ENCODE measurements at places on chromosomes 7 and 10. TPM values are rescaled to one million over a fixed set of nuclear protein-coding genes. Genes with fewer than 3 reads are reported as not detected.
A peak's percentile ranks its signal among the peaks of the same experiment; 100 is the strongest.

GRCh38 chr7:3657206-3657605 lies 356.2 kb downstream of the SDK1 start:
- no peak for DNase-seq

GRCh38 chr10:2948127-2948854 lies 119.1 kb upstream of the PFKP start:
- no peak for DNase-seq

DNA sequence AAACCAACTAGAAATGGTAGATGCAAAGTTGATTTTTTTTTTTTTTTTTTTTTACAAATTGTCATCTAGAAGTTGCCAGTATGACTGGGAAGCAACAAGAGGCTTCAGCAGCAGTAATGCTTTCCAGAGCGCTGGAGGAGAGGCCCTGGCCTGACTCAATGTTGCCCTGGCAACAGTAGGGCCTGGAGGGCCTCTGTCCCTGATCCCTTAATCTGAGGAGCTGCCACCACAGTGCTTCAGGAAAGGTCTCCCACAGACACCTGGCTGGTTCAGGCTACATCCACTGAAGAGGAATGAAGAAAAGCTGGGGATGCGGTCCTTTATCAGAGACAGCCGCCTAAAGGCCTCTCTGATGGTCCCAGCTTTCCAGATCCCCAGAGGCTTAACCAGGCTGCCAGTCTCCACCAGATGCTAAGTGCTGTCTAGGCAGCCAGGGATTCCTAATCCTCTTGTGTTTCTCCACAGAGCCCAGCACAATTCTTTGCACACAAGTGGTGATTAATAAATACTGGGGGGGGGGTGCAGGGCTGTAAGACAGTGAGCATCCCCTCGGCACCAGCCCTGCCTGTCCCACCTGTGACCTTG lies 33.7 kb downstream of the ZNF777 start:
- no peak for DNase-seq

DNA sequence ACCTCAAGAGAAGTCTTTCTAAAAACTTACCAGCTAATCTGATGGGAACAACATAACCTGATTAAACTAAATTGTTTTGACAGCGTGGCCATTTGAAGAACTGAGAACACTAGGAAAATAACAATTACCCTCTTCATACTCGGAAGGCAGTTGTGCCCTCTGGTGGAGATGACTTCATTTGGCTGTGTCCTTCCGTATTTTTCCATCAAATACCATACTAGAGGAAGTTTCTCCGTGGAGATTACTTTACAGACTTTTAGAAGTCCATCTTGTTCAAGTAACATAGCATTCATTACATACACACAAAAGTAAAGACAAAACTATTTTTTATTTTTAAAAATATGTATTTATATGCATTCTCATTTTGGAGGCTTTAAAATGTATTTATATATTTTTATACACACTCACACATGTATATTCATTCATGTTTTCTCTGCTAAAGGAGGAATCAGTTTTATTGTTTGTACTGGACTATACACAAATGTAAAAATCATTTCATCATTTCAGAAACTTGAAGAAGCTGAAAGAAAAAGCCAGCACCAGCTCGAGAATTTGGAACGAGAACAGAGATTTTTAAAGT lies 25.2 kb downstream of the SMNDC1 start:
- no peak for DNase-seq

- DNase-seq: no peak
Observed at GRCh38 chr7:30027740-30028215, 434 bp upstream of the PLEKHA8 start.

GRCh38 chr10:124667425-124668345 lies 76.5 kb downstream of the FAM53B start:
- no peak for DNase-seq

DNA sequence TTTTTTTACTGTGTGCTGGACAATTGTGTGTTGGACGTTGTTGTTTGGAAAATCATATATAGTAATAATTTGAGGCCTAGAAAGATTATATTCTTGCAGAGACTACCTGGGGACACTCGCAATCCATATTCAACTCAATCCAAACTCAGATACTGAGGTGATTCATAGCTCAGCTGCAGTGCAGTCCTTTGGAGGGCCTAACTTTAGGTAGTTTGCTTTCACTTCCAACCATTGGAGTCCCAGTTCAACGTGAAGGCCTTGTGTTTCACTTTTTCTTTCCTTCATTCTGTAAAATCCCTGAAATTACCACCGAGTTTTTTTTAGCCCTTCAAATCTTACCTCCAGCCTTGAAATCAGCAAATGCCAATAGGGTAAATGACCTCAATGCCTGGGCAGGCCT lies 32.3 kb downstream of the ATRNL1 start:
- DNase-seq: no peak

GRCh38 chr7:12629816-12630512 lies 57.5 kb upstream of the ARL4A start:
- DNase-seq: no peak

GARIN1A gene
- 1.6 TPM for total RNA-seq

DNA sequence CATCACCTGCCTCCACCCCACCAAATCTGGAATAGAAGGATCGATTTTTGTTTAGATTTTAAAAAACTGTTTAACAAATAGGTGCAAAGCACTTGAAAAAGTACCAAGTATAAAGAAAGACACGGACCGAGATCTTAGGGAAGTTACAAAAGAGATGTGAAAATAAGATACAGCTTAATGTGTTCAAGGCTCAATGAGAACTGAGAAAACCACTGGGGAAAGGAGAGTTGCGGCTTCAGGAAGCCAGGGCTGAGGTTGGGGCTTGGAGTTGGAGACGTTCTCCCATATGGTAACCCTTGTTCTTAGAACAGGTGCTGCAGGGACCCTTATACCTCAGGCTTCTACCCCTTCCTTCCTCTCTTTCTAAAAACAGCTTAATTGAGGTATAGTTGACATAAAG lies 140.2 kb downstream of the FANK1 start:
- no peak for DNase-seq

ETV1 gene
- total RNA-seq: 16.5 TPM

IDI2 gene
- not detected for total RNA-seq

DNA sequence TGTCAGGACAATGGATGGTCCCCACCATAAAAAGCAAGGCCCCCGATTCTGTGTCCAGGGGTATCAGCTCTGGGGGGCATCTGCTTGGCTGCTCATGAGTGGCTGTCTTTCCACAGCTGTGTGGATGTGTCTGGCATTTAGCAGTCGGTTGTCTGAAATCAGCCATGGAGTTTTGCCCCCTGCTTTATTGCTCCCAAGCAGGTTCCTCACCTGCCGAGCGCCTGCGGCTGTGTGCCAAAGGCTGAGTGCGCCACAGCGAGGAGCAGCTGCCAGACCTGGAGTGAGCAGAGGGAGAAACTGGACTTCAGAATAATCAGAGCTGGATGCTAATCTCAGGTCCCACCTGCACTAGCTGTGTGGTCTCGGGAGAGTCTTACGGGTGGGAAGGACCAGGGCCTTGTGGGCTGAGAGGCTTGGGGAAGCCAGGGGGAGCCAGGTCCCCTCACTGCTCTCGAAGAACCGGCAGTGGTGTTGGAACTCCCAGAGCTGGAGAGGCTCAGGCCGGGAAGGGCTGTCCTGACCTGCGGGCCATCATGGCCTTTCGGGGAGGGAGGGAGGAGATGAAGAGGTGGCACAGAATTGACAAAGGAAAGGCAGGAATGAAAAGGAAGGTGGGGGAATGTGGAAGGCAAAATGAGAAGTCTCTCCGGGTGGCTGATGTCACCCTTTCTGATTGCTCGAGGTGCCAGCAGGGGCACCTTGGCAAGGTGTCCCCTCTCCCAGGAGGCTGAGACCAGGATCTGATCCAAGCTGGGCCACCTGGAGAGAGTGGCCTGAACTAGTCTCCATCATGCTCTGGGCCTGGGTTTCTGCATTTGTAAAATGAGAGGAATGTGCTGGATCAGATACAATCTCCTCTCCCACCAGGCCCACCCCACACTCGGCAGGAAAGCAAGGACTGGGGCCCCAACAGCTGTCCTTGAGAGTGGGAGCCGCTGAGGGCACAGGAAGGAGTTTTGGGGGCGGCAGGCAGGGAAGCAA lies 30.2 kb upstream of the LEP start:
- no peak for DNase-seq

- DNase-seq: no peak
Observed at GRCh38 chr10:68125772-68126171, 16.5 kb downstream of the MYPN start.

DNA sequence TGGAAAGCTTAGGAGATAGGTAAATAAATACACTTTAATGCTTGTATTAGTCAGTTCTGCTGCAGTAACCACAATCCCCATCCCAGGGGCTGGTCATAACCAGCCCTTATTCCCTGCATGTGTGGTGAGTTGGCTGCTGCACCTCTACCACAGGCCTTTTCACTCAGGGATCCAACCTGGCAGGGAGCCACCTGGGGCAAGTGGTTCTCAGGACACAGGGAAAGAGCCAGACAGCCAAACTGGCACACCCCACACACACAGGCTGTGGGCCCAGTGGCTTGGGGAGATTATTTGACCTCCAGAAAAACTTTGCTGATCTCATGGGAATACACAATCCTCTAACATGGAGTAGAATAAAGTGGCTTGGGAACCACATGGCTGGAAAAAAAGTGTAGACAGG lies 400.0 kb upstream of the RNF32 start:
- DNase-seq: peak; percentile 79

NKX2-3 gene
- total RNA-seq: 0.34 TPM

- DNase-seq: no peak
Observed at GRCh38 chr10:31677195-31678138, 251.2 kb downstream of the ARHGAP12 start.

GPR158 gene
- total RNA-seq: under 0.01 TPM

GRCh38 chr7:113880559-113880958 lies 38.2 kb downstream of the PPP1R3A start:
- DNase-seq: no peak

GRCh38 chr10:3926258-3926657 lies 141.2 kb upstream of the KLF6 start:
- DNase-seq: no peak

DNA sequence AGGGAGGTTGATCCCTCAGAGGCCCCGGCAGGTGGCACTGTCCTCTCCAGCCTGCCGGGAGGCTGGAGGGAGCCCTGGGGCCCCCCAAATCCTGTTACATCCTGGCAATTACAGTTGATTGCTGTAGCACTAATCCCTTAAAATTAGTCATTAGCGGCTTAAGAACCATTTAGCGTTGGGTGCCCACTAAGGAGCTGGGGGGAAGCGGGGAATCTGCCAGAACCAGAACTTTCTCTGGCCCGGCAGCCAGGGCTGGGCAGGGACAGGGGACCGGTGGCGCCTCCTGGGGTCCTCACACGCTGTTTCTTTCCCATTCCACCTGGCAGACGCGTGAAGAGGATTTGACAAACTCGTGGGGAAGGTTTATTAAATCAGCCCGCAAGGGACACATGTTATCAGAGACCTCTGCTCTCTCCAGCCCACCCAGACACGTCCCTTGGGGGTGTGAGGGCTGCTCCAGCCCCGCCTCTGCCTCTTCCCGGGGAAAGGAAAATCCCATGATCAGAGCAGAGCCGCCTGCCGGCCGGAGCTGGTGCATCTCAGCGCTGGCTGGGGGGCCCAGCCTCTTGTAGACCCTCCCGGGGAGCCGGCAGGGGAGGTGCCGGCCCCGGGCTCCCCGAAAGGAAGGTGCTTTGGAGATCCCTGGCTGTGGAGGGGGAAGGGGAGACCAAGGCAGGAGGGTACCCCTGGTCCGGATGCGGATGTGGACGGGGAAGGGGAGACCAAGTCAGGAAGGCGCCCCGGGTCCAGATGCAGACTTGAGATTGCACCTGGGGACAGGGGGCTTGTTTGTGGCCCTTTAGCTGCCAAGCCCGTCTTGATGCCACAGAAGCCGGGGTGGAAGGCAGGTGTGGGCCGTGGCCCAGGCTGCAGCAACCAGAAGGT lies 142.7 kb downstream of the ELFN1 start:
- peak; percentile 85 for DNase-seq

- DNase-seq: no peak
Observed at GRCh38 chr7:25707768-25708620, 444.0 kb upstream of the NFE2L3 start.

GRCh38 chr10:75887369-75887768 lies 455.9 kb downstream of the LRMDA start:
- DNase-seq: no peak

FAM237B gene
- total RNA-seq: not detected

FBXL13 gene
- 1.3 TPM for total RNA-seq
